Pancreas (tissue), 10 donors: ENCODE measurements at places on chromosomes 5 and 9. TPM values are rescaled to one million over a fixed set of nuclear protein-coding genes. Genes with fewer than 3 reads are reported as not detected.

GRCh38 chr5:372996-373709 lies 51.6 kb downstream of the AHRR start:
- H3K27ac ChIP-seq, result no peak overlapping the region
- no peaks in the 10 kb centered on the region for H3K27me3 ChIP-seq
- no peaks in the 10 kb centered on the region for H3K4me1 ChIP-seq
- H3K4me3 ChIP-seq, result no peak overlapping the region

DNA sequence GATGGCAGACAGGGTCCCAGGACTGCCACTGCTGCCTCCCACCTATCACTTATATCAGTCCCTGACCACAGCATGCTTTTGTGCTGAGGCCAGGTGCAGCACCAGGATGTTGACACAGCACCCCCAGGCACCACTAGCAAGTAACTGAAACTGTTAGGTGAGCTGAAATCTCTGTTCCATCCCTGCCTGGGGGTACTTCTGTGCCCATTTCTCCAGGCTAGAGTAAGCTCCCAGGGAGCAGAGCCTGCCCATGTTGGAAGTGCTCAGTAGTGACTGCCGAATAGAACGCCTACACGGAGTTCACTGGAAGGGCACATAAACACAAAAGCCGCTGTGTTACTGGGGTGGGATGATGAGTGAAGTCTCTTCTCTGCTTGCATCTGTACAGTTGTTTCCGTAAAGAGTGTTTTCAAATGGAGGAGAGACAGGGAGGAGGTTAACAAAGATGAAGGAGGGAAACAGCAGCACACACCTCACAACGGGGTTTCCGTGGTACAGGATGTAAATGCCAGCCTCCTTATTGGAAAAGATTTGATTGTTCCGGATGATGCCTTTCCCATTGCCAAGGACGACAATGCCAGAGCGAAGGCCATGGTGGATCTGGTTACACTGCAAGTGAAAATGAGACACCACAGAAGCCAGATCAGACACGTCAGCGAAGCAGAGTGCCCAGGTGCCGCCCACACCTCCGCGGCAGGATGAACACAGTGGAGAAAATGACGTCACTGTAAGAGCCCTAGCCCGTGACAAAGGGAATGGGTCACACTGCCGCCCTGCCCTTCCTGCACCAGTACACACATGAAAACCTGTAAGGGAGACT lies 43.1 kb downstream of the POLR1E start:
- H3K27ac ChIP-seq, result no peak overlapping the region
- H3K36me3 ChIP-seq, result no peaks in the 10 kb centered on the region
- H3K4me3 ChIP-seq, result no peak overlapping the region
- H3K27me3 ChIP-seq, result no peaks in the 10 kb centered on the region

Gene LRRC70
- total RNA-seq, result 0.52 TPM

Gene TCF7
- 8.5 TPM for total RNA-seq

Gene FBXL7
- 0.35 TPM for total RNA-seq
